ENCODE measurements at places on chromosomes 13 and 19.

- peak; percentile 67 for DNase-seq
These were observed 102.9 kb downstream of the FOXO1 start for GRCh38 chr13:40563350-40564125.

DNA sequence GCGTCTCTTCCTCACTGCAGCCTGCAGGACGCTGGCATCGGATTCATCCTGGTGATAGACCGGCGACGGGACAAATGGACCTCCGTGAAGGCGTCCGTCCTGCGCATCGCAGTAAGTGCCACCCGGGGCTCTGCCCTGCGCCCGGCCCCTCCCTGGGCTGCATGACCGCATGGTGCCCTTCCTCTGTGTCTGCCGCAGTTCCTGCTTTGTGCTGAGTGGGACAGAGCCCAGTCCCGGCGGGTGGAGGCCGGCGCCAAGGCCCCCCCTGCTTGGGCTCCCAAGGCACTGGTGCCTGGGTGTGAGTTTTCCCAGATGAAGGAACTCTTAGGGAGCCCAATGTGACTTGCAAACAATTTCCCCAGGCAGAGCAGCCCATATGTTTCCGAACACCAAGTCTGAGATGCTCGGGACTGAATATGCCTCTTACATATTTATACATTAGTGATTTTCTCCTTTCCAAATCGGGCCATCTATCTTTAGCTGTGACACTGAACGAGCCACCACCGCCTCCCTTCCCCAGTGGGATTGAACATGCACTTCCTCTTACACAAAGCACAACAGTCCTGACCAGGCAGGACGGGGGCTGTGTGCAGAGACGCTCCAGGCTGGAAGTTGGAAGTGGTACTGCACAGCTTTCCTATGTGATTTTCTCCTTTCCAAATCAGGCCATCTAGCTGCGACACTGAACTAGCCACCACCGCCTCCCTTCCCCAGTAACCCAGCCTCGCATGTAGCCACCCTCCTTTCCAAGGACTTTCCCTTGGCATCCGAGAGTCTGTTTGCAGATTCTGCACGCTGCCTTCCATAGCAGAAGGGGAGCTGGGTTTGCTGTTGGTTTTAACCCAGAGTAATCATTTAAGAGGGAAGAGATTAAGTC is 60.1 kb upstream of the F7 start:
- no peak for DNase-seq

DNA sequence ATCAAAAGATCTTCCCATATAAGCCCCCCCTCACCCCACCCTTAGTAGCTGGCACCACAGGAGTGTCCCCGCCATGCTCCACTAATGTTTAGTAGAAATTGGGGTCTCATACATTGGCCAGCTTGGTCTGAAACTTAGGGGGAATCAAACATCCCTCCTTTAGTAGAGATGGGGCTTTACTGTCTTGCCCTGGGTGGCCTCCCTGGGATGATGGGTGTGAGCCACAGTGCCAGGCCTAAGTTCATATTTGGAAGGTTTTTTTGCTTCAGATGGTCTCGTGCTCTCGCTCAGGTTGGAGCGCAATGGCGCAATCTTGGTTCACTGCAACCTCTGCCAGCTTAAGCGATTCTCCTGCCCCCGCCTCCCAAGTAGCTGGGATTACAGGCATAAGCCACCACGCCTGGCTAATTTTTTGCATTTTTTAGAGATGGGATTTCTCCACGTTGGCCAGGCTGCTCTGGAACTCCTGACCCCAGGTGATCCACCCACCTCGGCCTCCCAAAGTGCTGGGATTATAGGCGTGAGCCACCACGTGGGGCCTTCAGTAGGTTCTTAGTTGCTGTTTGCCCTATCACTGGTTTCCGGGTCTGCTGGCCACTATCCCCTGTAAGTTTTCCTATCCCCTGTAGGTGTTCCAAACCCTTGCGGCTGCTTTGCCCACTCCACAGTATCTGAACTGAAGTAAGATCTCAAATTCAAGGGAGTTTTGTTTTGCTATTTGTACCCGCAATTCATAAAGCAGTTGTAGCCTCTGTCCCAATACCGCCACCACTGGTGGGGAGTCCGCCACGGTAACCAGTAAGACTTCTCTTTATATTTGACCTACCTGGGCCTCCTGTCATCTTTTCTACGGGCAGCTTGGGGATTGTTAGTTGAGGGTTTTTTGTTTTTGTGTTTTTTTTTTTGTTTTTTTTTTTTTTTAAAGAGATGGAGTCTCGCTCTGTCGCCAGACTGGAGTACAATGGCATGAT is 34.1 kb downstream of the NLRP12 start:
- DNase-seq, result no peak

GRCh38 chr19:13121551-13122274 is 3.6 kb downstream of the NACC1 start:
- DNase-seq, result no peak

GRCh38 chr19:50551715-50552187 is 16.5 kb downstream of the LRRC4B start:
- DNase-seq, result peak; percentile 25

DNA sequence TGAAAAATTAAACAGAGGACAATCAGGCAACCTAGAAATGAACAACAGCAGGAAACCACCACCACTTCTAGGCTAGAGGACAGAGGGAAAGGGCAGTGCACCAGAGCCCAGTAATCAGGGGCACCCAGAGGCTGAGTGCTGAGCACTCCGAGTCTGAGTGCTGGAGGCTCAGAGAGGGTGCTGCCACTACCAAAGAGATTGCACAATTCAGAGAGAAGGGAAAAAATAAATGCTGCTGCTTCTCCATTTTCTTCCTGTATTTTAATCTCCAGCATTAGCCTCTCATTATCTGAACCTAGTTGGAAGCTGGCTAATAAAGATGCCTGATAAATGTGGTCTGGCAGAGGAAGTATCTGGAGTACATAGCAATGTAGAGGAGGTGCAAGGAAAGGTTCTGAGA is 11.8 kb upstream of the ZNF175 start:
- no peak for DNase-seq

All from fibroblast of pulmonary artery (primary cell).